Effector memory CD4-positive, alpha-beta T cell (primary cell): ENCODE measurements at places on chromosomes 11 and 22.
A peak's percentile ranks its signal among the peaks of the same experiment; 100 is the strongest.

GRCh38 chr22:43094085-43094484, 4.9 kb upstream of the TTLL1 start:
- DNase-seq: no peak
- H3K4me1 ChIP-seq: no peaks in the 10 kb centered on the region
- no peaks in the 10 kb centered on the region for H3K36me3 ChIP-seq
- H3K27me3 ChIP-seq: no peaks in the 10 kb centered on the region
- no peak overlapping the region for H3K4me3 ChIP-seq

DNA sequence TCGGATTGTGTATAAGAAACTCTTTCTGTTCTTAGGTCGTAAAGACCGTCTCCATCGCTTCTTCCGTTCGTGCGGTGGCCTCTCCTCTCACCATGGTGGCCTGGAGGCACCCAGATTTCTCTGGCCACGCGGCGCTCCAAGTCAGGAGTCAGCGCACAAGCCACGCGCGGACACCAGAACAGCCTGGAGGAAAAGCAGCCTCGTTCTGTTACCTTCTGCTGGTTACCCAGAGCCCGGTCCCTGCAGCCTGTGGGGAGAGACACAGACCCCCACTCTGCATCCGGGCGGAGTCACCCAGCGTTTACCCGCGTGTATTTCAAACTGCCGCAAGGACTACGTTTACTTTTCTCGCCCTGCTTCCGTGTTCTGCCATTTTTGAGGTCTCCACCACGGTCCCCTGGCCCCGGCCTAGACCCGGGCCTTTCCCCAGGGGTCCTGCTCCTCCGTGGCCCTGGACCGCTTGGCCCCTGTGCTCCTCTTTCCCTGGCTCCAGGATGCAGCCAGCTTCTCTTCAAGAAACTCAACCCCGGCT, 776.1 kb downstream of the BRD1 start:
- no peak overlapping the region for H3K27ac ChIP-seq
- no peak for DNase-seq

DNA sequence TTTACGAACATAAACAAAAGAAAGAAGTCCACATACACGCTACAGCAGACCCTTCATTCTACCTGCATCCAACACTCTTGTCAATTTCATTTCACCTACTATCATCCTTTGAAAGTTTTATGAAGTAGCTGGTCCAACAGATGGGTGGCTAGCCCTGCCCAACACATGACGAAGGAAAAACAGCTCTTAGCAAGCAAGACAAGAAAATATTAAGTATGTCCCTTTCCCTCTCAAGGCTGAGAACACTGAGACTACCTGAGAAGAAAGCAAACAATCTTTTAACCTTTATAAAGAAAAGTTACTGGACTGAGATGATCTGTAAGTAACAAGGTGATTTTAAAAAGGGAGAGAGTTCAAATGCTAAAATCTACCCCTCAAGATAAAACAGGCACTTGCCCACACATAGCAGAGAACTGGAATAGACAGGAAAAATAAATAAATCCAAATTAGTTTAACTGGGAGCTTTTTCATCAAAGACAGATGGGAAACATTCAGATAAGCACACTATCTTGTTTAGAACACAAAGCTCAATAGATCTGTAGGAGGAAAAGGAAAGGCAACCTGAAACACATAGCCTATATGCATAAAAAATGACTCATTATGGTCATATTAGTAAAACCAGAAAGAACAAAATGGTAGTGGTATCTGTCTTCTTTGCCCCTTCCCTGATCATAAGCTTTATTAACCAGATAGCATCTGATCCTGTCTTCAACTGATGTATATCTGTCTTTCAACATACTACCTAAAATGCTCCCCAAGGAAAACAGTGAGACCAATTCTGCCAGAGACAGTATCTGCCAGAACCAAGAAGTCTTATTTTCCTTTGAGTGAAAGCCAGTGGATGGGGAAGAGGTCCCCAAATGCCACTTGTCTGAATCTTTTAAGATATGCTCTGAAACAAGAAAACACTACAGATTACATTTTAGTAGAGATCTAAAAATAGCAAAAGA, 104.3 kb downstream of the MRTFA start:
- H3K4me1 ChIP-seq: peaks cover 21% of the 10 kb centered on the region
- peak overlapping the region; percentile 64 for H3K27ac ChIP-seq

GRCh38 chr22:25023879-25024278, 71.4 kb downstream of the KIAA1671 start:
- H3K4me3 ChIP-seq: no peak overlapping the region
- H3K27me3 ChIP-seq: no peaks in the 10 kb centered on the region
- no peak for DNase-seq
- peaks cover 4% of the 10 kb centered on the region for H3K4me1 ChIP-seq

DNA sequence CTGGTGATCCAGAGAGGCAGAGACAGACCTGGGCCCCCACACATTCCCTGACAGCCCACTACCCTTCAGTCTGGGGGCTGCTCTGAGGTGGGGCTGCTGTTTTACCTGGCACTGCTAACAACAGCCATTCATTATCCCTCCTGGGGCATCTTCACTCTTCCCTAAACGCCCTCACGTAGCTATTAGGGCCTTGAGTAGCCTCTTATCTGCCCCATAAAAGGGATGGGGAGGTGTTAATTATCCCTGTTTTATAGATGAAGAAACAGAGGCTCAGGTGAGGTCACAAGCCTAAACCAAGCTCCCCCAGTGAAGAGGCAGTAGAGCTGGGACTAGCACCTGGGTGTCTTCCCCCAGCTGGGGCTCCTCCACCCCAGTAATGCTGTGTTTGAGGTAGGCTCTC, 79.5 kb downstream of the KIAA1671 start:
- no peak for DNase-seq
- H3K27me3 ChIP-seq: no peaks in the 10 kb centered on the region
- no peaks in the 10 kb centered on the region for H3K36me3 ChIP-seq
- H3K4me1 ChIP-seq: no peaks in the 10 kb centered on the region

GRCh38 chr11:125373426-125374391, 122.4 kb downstream of the FEZ1 start:
- H3K4me1 ChIP-seq: no peaks in the 10 kb centered on the region
- H3K27ac ChIP-seq: no peak overlapping the region
- H3K36me3 ChIP-seq: no peaks in the 10 kb centered on the region
- no peak for DNase-seq
- no peaks in the 10 kb centered on the region for H3K27me3 ChIP-seq
- H3K4me3 ChIP-seq: no peak overlapping the region

DNA sequence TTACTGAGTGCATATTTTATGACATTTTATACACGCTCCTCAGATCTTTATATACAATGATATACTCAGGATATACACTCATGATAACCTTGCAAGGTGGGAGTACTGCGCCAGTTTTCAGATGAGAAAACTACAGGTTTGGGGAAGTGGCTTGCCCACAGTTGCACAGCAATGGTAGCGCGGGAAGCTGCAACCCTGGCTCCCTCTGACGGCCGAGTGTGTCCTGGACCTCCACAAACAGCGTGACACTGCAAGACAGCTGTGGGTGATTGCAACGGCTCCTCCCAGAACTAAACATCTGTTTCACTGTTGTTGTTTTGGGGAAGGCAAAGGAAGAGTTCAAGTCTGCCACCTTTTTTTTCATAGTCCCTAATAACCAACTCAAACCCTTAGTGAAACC, 47.0 kb downstream of the PACSIN2 start:
- H3K27me3 ChIP-seq: no peaks in the 10 kb centered on the region
- no peak for DNase-seq
- H3K4me1 ChIP-seq: peaks cover 5% of the 10 kb centered on the region
- no peak overlapping the region for H3K27ac ChIP-seq

GRCh38 chr22:49587987-49588386, 239.7 kb downstream of the BRD1 start:
- H3K4me1 ChIP-seq: no peaks in the 10 kb centered on the region
- H3K4me3 ChIP-seq: no peak overlapping the region
- H3K36me3 ChIP-seq: no peaks in the 10 kb centered on the region
- DNase-seq: no peak
- H3K27me3 ChIP-seq: no peaks in the 10 kb centered on the region
- H3K27ac ChIP-seq: no peak overlapping the region

DNA sequence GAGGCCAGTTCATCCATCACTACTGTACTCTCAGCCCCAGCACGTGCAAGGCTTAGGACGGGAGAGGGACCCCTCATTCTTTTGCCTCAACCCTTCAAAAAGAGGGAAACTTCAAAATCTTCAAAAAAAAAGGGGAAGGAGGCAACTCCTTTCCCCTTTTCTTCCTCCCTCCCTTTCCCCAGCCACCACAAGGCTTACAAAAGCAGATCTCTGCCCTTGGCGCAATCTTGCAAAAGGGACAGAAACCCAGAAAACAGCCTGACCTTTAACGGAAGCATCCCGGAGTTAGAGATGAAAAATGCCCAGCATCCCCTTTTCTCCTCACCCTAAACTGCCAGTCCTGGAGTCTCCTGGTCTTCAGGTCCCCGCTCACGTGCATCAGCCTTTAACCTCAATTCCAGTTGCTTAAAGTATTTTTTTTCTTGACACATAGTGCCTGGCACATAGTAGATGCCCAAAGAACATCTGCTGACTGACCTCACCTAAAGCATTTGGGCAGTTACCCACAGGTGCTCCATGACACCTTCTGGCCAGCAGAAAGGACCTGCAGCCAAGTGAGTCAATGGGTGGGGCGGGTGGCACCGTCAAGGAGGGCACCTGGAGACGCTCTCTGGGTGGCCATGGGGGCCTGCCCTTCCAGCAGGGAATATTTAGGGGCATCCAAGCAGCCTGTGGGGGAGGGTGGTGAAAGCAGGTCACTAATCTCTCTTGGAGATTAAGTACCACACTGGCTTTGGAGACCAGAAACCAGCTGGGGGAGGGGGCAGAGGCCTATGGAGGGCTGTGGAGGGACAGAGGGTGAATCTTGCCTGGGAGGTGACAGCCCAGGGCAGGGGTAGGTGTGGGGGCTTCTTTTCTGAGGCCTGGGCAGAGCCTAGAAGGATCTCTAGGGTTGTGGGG, 16.3 kb downstream of the NECTIN1 start:
- no peaks in the 10 kb centered on the region for H3K36me3 ChIP-seq
- H3K4me1 ChIP-seq: no peaks in the 10 kb centered on the region
- no peak for DNase-seq
- no peak overlapping the region for H3K27ac ChIP-seq

DNA sequence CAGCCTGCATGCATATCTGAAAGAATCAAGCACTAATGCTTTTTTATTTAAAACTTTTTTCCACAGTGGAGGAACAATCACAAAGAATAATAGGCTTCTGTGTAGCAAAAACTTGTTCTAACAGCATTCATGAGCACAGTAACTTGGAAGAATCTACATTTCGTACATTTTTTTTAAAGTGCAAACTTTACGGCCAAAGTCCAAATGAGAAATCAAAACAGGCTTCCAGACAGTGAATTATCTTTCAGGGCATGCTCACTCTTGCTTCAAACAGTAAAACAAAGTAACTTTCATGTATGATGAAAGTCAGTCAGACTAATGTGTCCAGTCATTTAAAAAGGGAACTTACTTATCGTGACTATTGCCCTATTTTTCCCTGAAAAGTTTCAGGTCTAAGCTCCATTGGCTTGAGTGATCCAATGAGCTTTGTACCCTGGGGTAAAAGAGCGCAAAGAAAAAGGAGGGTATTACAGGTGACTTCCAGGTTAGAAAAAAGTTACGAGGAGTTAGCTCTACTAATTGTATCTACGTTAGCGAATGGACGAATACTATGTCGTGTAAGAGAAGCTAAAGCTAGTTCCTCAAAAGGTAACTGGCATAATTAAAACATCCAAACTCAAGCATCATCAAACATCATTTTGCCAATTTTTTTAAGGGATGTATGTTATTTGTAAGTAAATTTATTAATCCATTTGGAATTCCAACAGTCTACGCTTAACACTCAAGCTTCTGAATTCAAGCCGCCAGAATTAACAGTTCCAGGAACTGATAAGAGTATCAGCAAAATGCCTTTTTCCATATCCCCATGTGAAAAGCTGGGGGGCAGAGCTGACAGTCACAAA, 1.7 kb downstream of the PICALM start:
- H3K27ac ChIP-seq: peak overlapping the region; percentile 88
- peaks cover 4% of the 10 kb centered on the region for H3K4me1 ChIP-seq
- peak overlapping the region; percentile 85 for H3K4me3 ChIP-seq
- H3K36me3 ChIP-seq: no peaks in the 10 kb centered on the region
- DNase-seq: no peak
- no peaks in the 10 kb centered on the region for H3K27me3 ChIP-seq

DNA sequence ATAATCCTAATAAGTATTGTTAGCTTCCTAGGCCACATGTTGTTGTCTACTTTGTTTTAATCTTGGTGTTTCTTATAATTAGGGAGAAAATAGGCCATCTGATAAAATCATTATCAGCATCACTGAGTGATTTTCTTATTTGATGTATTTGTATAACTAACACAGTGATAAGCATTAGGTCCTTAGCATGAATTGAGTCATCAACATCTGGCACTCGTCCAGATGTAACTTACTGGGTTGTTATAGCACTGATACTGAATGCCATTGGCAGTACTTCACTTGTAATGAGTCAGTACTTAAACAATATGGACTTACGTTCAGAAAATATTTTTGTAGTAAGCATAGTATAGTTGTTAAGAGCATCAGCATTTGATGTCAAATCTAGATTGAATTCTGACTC, 16.2 kb downstream of the API5 start:
- no peaks in the 10 kb centered on the region for H3K4me1 ChIP-seq
- no peak overlapping the region for H3K4me3 ChIP-seq
- no peaks in the 10 kb centered on the region for H3K27me3 ChIP-seq

GRCh38 chr11:80163441-80163840, 722.6 kb upstream of the TENM4 start:
- H3K4me1 ChIP-seq: no peaks in the 10 kb centered on the region
- no peak for DNase-seq
- no peaks in the 10 kb centered on the region for H3K27me3 ChIP-seq
- no peak overlapping the region for H3K27ac ChIP-seq

GRCh38 chr11:107708792-107709191, 3.1 kb downstream of the SLN start:
- H3K4me1 ChIP-seq: no peaks in the 10 kb centered on the region
- no peak for DNase-seq
- H3K4me3 ChIP-seq: no peak overlapping the region
- H3K27ac ChIP-seq: no peak overlapping the region

DNA sequence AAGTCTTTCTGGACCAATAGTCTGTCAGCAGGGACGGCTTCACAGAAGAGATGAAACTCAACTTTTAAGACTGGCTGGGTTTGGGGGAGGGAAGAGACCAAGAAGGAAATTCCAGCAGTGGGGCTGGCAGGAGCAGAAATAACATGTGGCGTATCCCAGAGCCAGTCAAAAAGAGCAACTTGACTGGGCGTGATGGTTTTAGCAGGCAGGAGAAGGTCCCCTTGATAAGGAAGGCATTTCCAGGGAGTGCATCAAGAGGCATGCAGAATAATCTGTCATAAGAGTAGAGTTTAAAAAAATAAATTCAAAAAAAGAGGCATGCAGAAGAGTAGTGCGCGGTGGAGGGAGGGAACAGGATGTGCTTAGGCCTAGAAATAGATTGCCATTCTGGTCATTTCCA, 52.5 kb downstream of the C22orf31 start:
- H3K27me3 ChIP-seq: no peaks in the 10 kb centered on the region
- H3K27ac ChIP-seq: no peak overlapping the region
- no peaks in the 10 kb centered on the region for H3K36me3 ChIP-seq
- DNase-seq: no peak

- H3K27ac ChIP-seq: peak overlapping the region; percentile 95
- peaks cover 18% of the 10 kb centered on the region for H3K4me1 ChIP-seq
- peaks cover 8% of the 10 kb centered on the region for H3K36me3 ChIP-seq
- no peaks in the 10 kb centered on the region for H3K27me3 ChIP-seq
- no peak for DNase-seq
- peak overlapping the region; percentile 90 for H3K4me3 ChIP-seq
Observed at GRCh38 chr11:62752994-62753735, 795 bp downstream of the ZBTB3 start.
